Temporal lobe (tissue), 4 donors: ENCODE measurements at places on chromosomes 5 and 9. TPM values are rescaled to one million over a fixed set of nuclear protein-coding genes. Genes with fewer than 3 reads are reported as not detected.

The SLC1A3 gene
- total RNA-seq, result 188 TPM

The MTX3 gene
- total RNA-seq, result 13.5 TPM

The TCOF1 gene
- 11.3 TPM for total RNA-seq

The ROR2 gene
- 0.74 TPM for total RNA-seq

The FBN2 gene
- total RNA-seq, result 8.1 TPM

The FOXD4 gene
- 0.74 TPM for total RNA-seq

The MARVELD2 gene
- 0.98 TPM for total RNA-seq

The SMIM33 gene
- not detected for total RNA-seq

The ADRA1B gene
- total RNA-seq, result 0.74 TPM

The PPP1R26 gene
- total RNA-seq, result 27.3 TPM

The KIAA0825 gene
- total RNA-seq, result 25.1 TPM
